ENCODE measurements at places on chromosomes 2 and 18.

DNA sequence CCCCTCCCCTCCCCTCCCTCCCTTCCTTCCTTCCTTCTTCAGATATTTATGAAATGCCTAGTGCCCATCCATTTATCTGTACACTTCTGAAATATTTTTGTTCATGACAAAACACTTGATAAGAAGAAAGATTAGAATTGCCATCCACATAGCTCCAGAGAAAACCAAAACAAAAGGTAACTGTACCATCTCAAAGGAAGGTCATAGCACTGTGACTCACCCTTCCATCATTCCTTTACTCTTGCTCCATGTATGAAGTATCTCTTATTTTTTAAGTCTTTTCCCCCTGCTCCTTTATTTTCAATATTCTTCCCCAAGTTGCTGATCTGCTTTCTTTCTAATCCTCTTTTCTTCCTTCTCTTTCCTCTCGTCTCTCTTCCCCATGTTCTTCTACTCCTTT lies 9.9 kb downstream of the CNTNAP5 start:
- DNase-seq, result no peak

DNA sequence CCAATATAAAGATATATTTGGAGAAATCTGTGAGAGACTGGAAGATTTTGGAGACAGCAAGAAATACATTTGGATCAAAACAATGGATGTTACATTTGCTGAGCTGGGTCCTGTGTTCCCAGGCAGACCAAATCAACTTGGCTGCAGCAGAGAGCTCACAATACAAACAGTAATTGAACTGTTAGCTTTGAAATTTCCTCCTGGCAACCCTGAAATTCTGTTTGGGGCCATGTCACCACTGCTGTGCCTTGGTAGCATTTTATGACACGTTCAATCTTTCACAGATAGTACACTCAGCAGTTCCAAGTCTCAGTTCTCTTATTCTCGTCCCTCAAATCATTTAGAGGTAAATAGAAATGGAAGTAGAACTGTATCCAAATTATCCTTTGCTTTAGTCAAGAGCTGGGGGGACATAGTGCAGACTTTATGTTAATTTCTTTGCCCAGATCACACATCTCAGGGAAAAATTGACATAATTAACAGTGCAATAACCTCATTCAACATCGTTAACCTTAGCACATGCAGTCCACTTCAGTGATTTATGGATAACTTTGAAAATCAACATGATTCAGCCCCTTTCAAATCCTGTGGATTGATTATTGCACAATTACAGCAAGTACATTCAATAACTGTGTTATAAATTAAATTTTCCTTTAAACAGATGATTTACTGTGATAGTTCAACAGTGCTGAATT lies 277.4 kb upstream of the MC4R start:
- DNase-seq, result no peak

DNA sequence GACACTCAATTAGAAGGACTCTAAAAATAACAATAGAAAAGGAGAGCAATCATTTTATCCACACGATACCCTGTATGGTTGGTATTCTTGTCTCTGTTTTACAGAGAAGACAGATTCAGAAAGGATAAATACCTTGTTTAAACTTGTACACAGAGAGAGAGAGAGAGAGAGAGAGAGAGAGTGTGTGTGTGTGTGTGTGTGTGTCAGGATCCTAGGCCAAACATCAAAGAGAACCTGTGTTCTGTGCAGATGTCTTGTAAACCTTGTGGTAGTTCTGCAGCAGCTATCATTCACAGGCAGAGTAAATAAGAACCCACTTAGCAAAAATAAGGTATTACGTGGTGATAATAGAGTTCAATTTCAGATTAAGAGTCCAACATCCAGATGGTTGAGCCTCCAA lies 4.3 kb upstream of the CRIM1 start:
- DNase-seq, result no peak

GRCh38 chr2:56288838-56289580 lies 105.2 kb downstream of the CCDC85A start:
- DNase-seq, result no peak

GRCh38 chr2:18209934-18210639 lies 331.6 kb downstream of the KCNS3 start:
- no peak for DNase-seq

- DNase-seq, result no peak
Observed at GRCh38 chr18:36532394-36532793, 234.9 kb downstream of the FHOD3 start.

DNA sequence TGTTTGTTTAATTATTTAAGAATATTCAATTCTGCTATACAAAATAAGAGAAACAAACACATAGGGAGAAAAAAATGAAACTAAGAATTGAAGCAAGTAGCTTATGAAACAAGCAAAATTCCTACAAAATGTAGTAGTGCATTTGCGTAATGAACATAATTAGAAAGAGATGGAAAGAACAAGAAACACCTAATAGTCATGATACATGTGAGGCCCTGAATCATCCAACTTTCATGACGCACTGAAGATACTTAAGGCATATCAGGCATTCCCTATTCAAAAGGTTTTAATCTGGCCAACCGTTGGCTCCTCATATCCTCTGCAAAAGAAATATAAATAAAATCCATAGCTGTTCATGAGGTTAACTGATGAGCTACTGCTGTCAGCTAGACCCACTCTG lies 14.5 kb upstream of the NAB1 start:
- DNase-seq, result no peak

DNA sequence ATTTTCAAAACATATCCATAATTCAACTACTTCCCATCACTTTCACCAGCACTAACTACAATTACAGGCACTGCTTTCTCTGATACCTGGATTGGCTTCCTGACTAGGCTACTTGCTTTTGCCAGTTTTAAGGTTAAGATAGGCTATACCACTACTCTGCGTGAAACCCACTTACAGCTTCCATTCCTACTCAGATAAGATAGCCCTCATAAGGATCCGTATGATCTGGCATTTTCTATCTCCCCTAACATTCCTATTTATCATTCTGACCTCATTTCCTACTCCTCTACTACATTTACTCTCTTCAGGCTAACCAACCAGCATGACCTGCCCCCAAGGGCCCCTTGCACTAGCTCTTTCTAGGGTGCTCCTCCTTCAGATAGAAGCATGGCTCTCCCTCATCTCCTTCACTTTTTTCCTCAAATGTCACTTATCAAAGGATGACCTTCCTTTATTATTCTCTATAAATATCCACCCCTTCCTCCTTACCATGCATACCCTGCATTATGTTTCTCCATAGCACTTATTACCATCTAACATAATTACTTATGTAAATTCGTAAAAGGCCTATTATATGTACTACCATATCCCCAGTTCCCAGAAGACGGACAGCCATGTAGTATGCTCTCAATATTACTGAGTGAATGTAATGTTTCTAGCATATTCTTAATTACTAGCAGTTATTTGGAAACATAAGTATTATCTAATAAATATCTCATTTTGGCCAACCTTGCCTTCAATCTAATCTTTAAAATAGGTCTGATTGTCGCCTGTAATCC lies 4.4 kb downstream of the TIA1 start:
- DNase-seq, result no peak

DNA sequence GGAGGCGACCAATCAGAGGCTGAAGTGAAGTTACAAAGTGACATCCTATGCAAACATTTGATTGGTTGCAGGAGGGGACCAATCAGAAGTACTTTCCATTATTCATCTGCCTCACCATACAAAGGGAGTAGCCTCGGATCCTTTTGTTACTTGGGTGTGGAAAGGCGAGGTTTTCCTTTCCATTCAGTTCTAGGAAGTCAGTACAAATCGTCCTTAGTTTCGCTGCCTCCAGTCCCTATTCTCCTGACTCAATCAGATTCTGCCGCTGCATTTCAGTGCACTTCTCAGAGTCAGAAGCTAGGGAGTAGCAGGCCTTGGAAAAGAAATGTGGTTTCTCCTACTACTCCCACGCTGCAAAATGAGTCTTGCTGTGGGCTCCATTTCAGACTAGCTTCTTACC lies 149.4 kb downstream of the DTNA start:
- DNase-seq, result no peak

GRCh38 chr18:38047820-38048219 lies 482.2 kb upstream of the CELF4 start:
- no peak for DNase-seq

DNA sequence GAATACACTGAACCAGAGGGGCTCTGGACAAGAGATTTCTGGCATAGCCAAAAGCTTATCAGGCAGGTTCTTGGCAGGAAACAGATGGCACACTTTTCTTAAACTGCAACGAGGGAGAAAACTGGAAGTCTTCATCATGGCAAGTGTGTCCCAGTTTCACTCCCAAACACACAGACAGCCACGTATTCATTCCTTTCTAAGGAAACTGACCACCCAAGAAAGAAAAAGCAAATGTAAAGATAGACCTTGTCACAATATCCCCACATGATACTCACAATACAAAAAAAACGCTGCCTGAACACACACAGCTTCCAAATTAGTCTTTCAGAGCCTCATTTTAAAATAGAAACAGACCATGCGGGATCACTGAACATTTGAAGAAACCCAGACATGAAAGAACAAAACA lies 40.6 kb upstream of the RTTN start:
- no peak for DNase-seq
